HAP-1 (cell line): ENCODE measurements at places on chromosomes 5 and 9.

DNA sequence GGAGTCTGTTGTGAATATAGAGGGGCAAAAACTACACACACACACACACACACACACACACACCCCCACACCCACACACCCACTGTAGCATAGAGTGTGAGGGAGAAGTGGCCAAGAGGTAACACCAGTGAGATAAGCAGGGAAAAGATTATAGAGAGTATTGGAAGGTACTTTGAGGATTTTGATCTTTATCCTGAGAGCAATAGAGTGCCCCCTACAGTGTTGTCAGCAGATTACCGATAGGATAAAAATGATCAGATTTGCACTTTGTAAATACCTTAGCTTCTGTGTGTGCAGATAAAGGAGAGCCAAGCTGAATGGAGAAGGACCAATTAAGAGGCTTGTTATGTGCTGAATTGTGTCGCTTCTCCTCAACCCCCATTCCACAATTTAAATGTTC, 32.3 kb downstream of the ERCC6L2 start:
- no peak for DNase-seq

GRCh38 chr5:156834916-156835315, 15.2 kb upstream of the PPP1R2B start:
- DNase-seq = no peak

DNA sequence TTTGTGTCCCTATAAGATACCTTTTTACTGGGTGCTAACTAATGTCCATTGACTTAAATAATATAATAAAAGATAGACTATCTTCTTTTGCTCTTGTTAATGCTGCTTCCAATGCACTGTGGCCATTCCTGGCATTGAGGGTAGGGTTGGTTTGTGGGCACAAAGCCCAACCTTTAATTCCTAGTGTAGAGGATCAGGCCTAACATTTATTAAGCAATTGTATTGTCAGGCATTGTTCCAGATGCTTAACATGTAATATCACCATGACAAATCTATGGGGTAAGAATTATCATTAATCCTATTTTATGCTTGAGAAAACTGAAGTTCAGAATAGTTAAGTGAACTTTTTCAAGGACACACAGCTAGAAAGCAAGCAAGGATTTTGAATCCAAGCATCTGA, 60.4 kb upstream of the GPBP1 start:
- DNase-seq = no peak

DNA sequence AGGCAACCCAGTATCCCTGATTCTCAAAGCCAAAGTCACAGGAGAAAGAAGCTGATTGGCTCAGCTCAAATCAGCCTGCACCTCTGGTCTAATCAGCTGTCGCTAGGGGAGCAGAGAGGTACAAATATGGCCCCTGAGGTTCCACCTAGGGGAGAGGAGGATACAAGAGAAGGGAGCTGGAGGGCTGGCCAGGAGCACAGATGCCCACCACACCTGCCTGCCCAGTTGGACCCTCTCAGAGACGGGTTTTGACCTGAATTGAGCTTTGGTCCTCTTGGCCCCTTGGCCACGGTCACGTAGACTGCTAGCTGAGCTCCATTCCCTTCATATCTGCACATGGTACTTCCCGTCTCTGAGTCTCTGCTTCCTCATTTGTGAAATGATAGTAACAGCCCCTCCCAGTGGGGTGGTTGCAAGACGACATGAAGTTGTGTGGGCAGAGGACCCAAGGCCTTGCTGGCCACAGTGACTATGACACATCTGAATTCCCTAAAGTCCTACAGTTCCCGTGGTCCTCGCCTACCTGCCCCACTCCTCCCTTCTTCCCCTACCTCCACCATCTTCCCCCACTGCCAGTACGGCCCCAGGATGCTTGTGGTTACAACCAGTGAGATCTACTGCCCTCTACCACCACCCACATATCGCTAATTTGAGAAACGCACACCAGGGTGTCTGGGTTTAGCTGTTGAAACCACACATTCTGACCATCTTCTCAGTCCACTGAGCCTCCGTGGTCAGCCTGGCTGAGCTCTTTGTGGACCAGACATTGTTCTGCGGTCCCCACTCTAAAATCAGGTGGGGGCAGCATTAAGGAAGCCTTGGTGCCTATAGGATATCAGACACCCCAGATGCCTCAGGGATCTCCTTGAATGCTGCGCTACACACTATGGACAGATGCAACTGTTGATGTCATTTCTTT, 60.3 kb upstream of the NEK6 start:
- no peak for DNase-seq

DNA sequence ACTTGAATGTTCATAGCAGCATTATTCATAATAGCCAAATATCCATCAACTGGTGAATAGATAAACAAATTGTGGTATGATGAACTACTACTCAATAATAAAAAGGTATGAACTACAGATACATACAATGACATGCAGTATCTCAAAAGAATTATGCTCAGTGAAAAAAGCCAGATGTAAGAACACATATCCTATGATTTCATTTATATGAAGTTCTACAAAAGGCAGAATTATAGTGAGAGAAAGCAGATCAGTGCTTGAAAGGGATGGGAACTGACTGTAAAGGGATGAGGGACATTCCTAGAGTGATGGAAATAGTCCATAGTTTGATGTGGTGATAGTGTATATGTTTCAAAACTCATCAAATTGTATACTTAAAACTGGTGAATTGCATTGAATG, 339.0 kb downstream of the ENC1 start:
- no peak for DNase-seq

DNA sequence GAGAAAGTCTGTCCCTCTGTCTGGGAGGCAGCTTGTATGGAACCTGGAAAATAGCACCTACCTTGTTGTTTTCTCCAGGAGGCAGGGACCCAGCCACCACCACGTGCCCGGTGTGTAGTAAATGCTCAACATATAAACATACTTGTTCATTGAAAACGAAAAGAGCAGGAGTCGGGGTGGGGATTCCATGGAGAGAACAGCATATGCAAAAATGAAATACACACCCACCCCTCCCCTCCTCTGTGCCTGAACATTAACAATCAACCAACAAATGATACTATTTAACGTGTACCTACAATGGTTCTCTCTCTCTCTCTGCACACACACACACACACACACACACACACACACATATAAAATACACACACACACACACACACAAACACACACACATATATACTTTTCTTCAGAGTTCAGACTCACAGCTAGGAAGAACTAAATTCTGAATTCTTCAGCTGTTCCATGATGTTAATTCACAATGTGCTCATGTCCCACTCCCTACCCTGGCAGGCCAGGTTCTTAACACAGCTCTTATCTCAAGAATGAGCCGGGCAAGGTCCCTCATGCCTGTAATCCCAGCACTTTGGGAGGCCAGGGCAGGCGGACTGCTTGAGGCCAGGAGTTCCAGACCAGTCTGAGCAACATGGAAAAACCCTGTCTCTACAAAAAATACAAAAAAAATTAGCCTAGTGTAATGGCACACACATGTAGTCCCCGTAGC, 16.3 kb upstream of the DENND1A start:
- no peak for DNase-seq

DNA sequence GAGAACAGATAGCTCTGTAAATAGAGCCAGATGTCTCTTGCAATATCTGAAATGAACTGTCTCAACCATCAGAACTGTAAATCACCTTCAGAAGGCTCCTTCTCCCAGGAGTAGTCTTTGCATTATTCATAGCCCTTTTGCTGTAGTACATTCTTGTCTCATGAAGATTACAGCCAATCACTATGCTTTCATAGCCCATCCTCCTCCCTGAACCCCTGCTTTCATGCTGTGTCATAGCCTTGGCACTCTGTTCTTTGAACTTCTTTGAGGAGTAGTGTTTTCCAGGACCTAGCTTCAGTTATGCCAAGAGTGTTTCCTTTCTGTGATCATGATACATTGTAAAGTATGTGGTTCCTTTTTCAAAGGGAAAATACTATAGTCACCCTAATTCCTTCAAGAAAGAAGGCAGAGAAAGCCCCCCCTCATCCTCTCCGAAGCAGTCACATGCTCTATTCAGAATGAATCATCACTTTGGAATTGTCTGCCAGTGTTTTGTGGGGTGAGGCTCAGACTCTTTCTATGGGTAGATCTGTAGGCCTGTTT, 61.1 kb downstream of the GRIA1 start:
- DNase-seq = no peak

- DNase-seq = peak; percentile 56
Measured at GRCh38 chr9:137582286-137582860, 3.6 kb upstream of the DPH7 start.

DNA sequence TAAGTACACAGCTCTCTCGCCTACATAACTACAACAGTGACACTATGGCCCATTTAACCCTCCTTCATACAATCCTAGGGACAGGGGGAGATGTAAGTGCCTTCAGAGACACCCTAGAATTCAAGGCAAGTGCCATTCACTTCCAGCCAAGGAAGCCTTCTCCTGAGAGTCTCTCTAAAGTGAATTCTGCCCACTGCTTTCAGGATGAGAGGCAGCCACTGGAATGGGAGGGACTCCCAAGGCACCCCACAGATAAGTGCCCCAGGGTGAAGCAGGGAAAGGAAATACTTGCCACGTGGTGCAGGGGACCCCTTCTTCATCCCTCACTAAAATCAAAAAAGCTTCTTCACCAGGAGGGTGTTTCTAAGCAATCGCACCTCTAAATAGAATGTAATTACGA, 283.7 kb downstream of the ZNF608 start:
- DNase-seq = no peak
